ENCODE measurements at places on chromosomes 3 and 15. TPM values are rescaled to one million over a fixed set of nuclear protein-coding genes. Genes with fewer than 3 reads are reported as not detected.

UMPS gene
- polyA plus RNA-seq, result 30.2 TPM

TMEM45A gene
- 10.6 TPM for polyA plus RNA-seq

MIX23 gene
- 42.4 TPM for polyA plus RNA-seq

LRRC34 gene
- polyA plus RNA-seq, result 2.1 TPM

C3orf20 gene
- not detected for polyA plus RNA-seq

PLIN1 gene
- 0.34 TPM for polyA plus RNA-seq

NXPE3 gene
- polyA plus RNA-seq, result 4.3 TPM

KNL1 gene
- 9.8 TPM for polyA plus RNA-seq

ANKUB1 gene
- polyA plus RNA-seq, result 0.12 TPM

CCR2 gene
- polyA plus RNA-seq, result 1.3 TPM

LSM3 gene
- polyA plus RNA-seq, result 13.7 TPM

SCN11A gene
- polyA plus RNA-seq, result 1.1 TPM

NOX5 gene
- 0.16 TPM for polyA plus RNA-seq

MESP2 gene
- 0.30 TPM for polyA plus RNA-seq
